ENCODE measurements at places on chromosomes 5 and 9.

DNA sequence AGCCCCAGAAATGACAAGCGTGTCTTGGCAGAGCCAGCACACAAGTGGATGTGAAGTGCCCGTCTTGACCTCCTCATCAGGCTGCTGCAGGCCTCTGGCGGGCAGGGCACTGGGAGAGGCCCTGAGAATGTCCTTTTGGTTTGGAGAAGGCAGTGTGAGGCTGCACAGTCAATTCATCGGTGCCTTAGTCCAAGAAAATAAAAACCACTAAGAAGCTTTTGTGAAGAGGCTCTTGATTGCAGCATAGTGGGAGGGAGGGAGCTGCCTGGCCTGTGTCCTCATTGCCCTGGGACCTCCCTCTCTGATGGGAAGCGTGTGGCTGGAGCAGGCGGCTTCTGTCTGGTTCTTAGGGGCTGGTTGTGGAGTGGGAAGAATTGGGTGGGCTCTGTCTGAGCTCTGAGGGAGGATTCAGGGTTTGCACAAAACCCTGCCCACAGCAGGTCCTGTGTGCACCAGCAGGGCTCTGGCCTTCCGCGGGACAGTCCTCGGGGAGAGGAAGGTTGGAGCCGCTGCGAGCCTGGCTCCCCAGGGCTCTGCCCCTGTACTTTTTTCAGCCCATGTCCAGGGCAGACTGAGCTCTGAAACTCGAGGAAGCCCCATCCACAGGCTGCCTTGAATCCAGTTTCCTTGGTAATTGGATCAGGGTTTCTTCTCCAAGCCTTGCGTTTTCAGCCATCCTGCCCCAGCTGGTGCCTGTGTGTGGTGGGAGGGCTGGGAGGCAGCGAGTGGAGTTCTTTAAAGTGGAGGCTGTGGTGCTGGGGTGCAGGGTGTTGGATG lies 1.1 kb downstream of the HRCT1 start:
- peak; percentile 72 for DNase-seq

GRCh38 chr5:95741458-95741857 lies 10.3 kb downstream of the RHOBTB3 start:
- no peak for DNase-seq

GRCh38 chr5:89440670-89441069 lies 557.7 kb upstream of the MEF2C start:
- DNase-seq: no peak

DNA sequence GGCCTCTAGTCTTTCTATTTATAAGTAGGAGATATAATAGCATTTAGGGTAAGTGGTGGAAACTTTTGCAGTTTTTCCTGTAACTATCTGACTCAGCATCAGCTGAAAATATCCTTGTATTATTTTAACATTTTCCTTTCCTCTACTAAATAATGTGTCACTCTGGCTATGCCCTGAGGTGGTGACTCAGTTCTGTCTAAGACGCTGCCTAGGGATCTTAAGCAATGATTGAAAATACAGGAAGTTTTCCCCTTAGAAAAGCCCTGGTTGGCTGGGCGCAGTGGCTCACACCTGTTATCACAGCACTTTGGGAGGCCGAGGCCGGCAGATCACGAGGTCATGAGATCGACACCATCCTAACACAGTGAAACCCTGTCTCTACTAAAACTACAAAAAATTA lies 9.3 kb upstream of the EDIL3 start:
- DNase-seq: no peak

DNA sequence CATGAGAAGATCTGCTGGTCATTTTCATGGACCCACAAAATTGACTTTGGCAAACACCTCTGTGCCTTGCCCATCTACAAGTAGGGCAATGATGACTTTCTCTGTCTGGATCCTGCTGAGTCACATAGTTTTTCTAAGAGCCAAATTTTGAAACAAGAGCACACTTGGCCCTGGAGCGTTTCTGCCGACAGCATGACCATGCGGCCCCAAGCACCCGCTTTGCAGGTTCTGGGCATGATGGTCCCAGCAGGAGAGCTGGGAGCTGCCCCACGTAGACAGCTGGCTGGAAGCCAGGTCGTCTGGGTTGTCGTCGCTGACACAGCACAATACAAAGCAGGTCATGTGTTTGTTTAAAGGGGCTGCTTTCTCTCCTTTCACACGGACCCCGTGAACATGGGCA lies 159.8 kb downstream of the SYK start:
- no peak for DNase-seq

GRCh38 chr9:3880851-3881250 lies 355.1 kb upstream of the RFX3 start:
- peak; percentile 95 for DNase-seq

- no peak for DNase-seq
These were observed 105.1 kb downstream of the DEPDC1B start for GRCh38 chr5:60594715-60595477.

- no peak for DNase-seq
These were observed 78.5 kb downstream of the ERP44 start for GRCh38 chr9:100020121-100020795.

GRCh38 chr9:29773676-29774075 lies 2200.4 kb upstream of the C9orf72 start:
- DNase-seq: no peak

- DNase-seq: peak; percentile 76
These were observed 291.9 kb downstream of the COX7C start for GRCh38 chr5:86909418-86910295.

DNA sequence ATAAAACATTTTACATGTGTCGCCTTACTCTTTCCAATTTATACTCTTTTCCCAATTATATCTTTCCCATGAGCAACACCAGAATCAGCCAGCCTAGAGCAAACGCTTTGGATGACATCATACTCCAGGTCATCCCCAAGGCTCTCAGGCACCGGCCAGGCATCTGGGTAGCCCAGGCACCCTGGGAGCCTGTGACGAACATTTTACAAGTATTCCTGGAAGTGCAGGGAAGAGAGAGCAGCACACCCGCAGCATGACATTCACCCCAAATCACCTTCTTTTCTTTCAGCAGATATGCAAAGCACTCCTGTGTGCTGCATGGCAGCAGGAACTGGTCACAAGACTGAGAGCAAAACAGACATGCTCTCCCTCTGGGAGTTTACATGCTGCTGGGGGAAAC lies 75.7 kb upstream of the SMIM23 start:
- no peak for DNase-seq

- no peak for DNase-seq
These were observed 470.7 kb upstream of the BRINP1 start for GRCh38 chr9:119839888-119840287.

GRCh38 chr5:168415971-168416370 lies 70.3 kb upstream of the RARS1 start:
- no peak for DNase-seq

DNA sequence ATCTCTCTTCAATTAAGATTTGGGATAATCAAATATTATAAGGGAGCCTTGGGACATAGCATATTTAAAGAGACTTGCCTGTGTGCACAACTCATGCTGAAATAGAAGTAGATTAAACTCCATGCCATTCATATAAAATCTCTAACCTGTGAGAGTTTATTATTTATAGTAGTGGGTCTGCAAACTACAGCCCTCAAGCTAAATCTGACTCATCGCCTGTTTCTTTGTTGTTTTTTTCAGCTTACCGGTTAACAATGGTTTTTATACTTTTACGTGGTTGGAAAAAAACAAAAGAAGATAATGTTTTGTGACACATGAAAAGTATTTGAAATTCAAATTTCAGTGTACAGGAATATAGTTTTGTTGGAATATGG lies 61.9 kb upstream of the GHR start:
- DNase-seq: no peak

- no peak for DNase-seq
These were observed 12.0 kb downstream of the GPSM1 start for GRCh38 chr9:136339173-136339957.

DNA sequence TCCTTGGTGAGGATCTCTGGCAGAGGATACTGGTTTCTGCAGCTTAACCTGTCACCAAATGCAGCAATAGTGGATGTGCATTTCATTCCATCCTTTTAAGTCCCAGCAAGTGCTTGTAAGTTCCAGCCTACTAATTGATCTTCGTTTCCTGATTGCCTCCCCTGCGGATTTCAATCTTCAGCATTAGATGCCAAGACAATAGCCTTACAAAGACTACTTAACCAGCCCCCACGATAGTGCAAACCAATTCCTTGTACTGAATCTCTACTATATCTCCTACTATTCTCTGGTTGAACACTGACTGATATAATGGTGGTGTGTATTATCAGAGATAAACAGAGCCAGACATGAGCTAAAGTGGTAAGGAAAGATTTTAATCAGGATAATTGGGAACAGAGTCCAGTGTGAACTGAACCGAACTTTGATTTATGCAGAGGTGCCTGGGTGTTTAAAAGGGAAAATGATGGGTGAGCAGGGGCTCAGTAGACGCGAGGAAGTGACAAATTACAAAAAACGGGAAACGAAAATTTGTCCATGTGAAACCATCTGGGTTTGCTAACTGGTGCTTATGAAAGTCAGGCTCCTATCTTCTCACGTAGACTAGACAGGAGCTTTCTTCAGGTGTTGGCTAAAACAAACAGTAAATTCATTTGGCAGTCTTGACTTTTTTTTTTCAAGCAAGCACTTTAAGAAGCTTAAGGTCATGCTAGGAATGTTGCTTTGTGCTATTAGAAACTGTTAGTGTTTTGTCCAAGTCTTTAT lies 106.9 kb upstream of the ST8SIA4 start:
- DNase-seq: no peak

GRCh38 chr9:107237873-107238272 lies 45.2 kb upstream of the RAD23B start:
- no peak for DNase-seq

DNA sequence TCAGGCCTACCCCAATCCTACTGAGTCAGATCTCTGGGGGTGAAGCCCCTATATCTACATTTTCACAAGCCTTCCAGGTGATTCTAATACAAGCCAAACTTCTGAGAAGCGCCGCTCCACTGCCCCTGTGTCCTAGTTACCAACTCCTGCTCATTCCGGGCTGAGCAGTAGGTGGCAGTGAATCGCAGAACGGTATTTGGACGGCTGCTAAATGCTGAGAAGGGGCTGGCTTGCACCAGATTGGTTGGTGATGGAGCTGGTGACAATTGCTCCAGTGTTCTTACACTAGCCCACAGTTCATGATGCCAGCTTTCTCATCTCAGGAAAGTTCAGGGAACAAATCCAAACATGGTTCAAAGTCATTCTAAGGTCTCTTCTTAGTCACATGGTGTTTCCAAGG lies 31.1 kb upstream of the FGF1 start:
- DNase-seq: no peak

DNA sequence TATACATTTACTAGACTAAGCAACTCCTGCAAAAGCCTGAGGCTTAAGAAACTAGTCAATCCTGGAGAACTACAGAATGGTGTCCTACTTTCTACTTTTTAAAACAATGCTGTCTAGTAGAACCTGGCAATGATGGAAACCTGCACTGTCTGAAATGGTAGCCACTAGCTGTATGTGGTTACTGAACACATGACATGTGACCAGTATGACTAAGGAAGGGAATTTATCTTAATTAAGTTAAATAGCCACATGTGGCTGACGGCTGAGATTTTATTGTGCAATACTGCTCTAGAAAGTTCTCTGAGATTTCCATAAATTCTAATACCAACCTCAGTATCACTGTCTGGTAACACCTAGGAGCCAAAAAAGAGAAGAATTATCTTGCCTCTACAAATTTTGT lies 44.9 kb upstream of the RAPGEF6 start:
- peak; percentile 54 for DNase-seq

DNA sequence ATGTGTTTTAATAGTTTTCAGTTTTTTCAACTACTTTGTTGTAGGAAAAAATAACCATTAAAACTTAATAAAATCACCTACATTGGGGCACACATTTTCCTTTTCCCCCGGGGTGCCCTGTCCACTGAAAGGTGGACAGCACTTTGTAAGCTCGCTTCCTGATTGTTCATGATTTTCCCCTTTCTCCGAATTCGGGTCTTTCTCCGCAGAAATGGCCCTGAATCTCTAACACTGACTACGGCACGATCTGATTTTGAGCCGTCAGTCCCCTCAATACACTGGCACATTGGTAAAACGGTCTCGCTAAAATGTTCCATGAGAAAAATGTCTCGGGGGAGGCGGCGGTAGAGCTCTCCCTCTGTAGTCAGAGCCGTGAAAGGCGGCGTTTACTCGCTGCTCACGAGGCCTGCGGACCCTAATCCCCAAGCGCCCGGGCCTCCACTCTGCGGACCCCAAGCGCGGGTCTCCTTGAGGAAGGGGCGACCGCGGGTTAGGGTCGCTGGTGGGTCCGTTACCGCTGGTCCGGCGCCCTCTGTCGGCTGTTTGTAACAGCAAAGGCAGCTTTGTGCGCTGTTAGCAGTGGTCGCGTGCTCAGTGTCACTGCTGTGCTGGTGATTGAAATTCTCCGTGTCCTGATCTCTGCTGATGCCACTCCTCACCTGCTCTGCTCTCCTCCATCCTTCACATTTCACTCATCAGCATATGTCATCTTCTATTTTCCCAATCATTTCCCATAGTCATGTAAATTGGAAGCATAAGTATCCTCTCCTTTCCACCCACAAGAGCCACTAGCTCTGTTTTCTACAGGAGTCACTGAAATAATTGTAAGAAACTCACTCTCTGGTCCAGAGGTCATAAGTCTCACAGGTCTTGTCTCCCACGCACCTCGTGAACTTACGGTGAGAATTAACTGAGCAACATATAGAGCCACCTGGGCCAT lies 10.8 kb upstream of the IFNA2 start:
- DNase-seq: no peak

GRCh38 chr5:17709011-17709710 lies 74.9 kb downstream of the TAF11L14 start:
- DNase-seq: no peak

DNA sequence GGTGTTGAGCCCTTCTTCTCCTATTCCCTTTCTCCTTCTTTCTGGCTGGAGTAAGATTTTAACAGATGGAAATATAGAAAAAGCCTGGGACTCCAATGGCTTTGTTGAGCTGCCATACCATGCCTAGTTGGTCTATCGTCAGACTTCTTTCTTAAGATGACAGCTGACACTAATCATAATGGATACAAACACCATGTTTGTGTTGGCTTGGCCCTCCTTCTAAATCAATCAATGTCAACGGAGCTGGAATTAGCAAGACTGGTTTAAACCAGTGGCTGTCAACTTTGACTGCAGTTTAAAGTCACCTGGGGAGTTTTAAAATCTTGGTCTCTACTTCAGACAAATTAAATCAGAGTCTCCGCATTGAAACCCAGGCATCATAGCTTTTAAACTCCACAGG lies 264.5 kb upstream of the PRR16 start:
- no peak for DNase-seq

Measured in GM04503 (cell line).